MG63 (cell line): ENCODE measurements at places on chromosomes 5 and 9. TPM values are rescaled to one million over a fixed set of nuclear protein-coding genes. Genes with fewer than 3 reads are reported as not detected.

The COL15A1 gene
- total RNA-seq = 0.62 and 1.2 TPM in 2 replicates

The MED7 gene
- total RNA-seq = 15.4 and 27.6 TPM in 2 replicates

The NIPAL4 gene
- total RNA-seq = not detected in 2 replicates

The IFNA2 gene
- total RNA-seq = not detected in 2 replicates

The SUSD3 gene
- 0.40 TPM in 1 of 2 replicates, not detected in the other for total RNA-seq

The PKD2L2 gene
- total RNA-seq = not detected in 2 replicates

The MEGF9 gene
- total RNA-seq = 2.7 and 4.1 TPM in 2 replicates

The PLCXD3 gene
- total RNA-seq = not detected in 2 replicates

The GAPT gene
- not detected in 2 replicates for total RNA-seq

The INVS gene
- 12.2 and 14.0 TPM in 2 replicates for total RNA-seq

The FAM151B gene
- 2.6 and 15.3 TPM in 2 replicates for total RNA-seq

The HTR1A gene
- not detected in 2 replicates for total RNA-seq

The SGTB gene
- 11.3 and 30.2 TPM in 2 replicates for total RNA-seq

The GFPT2 gene
- 2.7 and 3.7 TPM in 2 replicates for total RNA-seq

The FOXD4L6 gene
- total RNA-seq = not detected in 2 replicates

The PCDHA4 gene
- total RNA-seq = not detected in 2 replicates

The IFNB1 gene
- 0.81 and 4.1 TPM in 2 replicates for total RNA-seq

The PGM5 gene
- 5.1 and 9.3 TPM in 2 replicates for total RNA-seq

The IFNA13 gene
- total RNA-seq = not detected in 2 replicates

The VDAC1 gene
- total RNA-seq = 680 and 772 TPM in 2 replicates
